ENCODE measurements at places on chromosomes 6 and 20.

DNA sequence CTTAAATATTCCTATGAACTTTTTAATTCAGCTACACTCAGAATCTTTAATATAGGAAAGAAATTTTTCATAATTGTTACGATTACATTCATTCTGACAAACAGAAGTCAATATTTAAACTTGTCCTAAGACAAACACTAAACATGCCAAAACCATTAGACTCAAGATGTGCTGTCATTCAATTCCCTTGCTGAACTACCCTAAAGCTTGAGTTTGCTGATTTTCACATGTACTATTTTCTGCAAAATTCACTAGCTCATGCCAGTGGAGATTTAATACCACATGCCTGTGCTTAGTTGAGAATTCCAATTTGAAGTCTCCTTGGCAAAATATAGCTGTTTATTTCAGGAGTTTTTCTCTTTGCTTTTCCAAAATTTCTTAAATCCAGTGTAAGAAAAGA lies 448.0 kb downstream of the COL12A1 start:
- no peak for DNase-seq

- no peak for DNase-seq
These were observed 230.1 kb downstream of the SAMD5 start for GRCh38 chr6:147738516-147739162.

GRCh38 chr6:1855890-1856289 lies 246.2 kb downstream of the FOXC1 start:
- DNase-seq = no peak

- DNase-seq = no peak
These were observed 119.7 kb upstream of the BEND3 start for GRCh38 chr6:107235007-107235406.

DNA sequence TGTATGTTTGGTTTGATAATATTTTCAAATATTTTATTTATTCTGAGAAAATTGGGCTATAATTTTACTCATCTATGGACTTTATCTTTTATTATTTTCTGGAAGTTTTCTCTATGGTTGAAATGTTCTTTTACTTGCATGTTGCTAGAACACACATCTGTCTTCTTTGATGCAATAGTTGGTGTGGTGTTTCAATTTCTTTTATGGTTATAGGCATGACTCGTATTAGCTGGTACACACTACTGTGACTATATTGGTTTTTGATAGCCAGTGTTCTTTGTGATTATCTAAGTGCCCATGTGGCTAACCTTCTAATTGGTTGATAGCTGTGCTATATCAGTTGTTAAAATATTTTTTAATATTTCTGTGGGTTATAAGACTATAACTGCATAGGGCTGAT lies 1343.3 kb upstream of the GJE1 start:
- DNase-seq = no peak

GRCh38 chr20:63344616-63345327 lies 16.4 kb downstream of the CHRNA4 start:
- DNase-seq = no peak

DNA sequence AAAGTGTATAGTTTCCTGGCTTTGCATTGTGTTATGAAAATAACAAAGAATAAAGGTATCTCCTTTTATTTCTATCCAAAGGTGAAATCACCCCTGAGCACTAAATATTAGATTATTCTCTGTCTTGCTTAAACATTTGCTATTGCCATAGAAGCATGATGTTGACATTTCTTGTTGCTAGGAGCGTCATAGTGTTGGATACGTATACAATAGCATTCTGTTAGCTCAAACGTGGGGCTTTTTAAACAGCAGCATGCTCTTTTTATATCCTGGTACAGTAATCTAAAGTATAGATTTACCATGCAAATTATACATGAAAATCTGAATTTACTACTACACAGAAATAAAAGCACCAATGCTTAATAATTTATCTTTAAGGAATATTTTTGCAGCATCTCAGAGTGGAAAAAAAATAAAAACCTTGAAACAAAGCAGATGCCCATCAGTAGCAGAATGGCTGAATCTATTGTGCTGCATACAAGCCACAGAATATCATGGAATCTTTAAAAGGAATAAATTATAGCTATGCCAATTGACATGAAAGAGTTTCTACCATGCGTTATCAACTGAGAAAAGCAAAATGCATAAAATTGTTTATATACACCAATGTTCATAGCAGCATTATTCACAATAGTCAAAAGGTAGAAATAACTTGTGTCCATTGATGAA lies 9.6 kb upstream of the HSF2 start:
- no peak for DNase-seq

GRCh38 chr20:24314053-24314452 lies 155.4 kb upstream of the SYNDIG1 start:
- no peak for DNase-seq

- DNase-seq = no peak
These were observed 2.8 kb upstream of the FANCE start for GRCh38 chr6:35449287-35449881.

- DNase-seq = no peak
These were observed 42.9 kb downstream of the HDGFL1 start for GRCh38 chr6:22612236-22612635.

DNA sequence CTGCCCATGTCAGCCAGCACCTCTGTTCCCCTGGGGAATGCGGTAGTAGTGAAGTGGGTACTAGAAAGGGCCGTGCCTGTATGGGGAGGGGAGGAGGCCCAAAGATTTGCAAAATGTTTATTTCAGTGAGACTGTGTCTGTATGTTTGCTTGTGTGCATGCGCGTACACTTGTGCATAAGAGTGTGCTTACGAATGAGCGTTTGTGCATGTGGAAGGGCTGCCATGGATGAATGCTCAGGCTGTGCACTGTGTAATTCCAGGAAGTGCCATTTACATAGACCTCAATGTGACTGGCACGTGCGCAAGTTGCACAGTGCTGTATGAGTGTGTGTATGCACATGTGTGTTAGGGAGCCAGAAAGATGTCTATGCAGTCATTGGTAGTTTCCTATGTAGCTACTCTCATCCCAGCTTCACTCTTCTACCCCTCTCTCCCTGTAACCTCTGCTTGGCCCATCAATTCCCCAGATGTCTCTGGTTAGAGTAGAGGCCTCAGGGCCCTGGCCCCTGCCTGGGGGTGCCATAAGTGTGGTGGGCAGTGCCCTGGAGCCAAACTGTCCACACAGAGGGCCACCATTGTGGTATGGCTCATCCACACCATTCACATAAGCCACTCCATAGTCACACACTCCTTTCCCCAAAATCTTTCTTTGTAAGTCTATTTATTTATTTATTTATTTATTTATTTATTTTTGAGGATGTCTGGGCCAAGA lies 26.8 kb upstream of the SLC22A7 start:
- no peak for DNase-seq

GRCh38 chr6:87772597-87773530 lies 70.8 kb upstream of the AKIRIN2 start:
- no peak for DNase-seq

Data from stimulated activated CD8-positive, alpha-beta memory T cell treated with anti-CD3 and anti-CD28 coated beads, Interleukin-15, amount 100 ng/mL, for 4 hours (primary cell).